Naive thymus-derived CD4-positive, alpha-beta T cell (primary cell): ENCODE measurements at places on chromosomes 1 and 21. TPM values are rescaled to one million over a fixed set of nuclear protein-coding genes. Genes with fewer than 3 reads are reported as not detected.

Gene RO60
- 67.2 TPM for total RNA-seq

Gene VASH2
- total RNA-seq: not detected

Gene C8B
- not detected for total RNA-seq

Gene FLAD1
- total RNA-seq: 50.2 TPM

Gene TRMT1L
- 23.9 and 28.2 TPM in 2 replicates for total RNA-seq
